ENCODE measurements at places on chromosomes 6 and 20.

DNA sequence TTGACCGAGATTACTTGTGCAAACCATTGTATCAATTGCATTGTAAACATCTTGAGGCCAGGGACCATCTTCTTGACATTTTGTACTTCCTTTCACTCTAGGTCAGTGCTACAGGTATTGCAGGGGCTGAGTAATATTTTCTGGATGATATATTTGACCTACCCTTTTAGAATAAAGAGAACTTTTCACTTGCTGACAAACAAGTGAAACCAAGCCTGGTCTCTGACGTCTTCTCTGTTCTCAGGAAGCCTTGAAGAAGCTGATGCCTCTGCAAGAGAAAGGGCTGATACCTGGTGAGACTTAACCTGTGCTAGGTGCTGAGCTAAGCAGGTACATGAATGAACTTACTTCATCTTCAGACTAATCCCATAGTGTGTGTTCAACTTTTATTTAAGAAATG is 60.5 kb upstream of the GGTLC1 start:
- DNase-seq, result no peak

GRCh38 chr6:160035693-160036330 is 66.9 kb downstream of the IGF2R start:
- no peak for DNase-seq

GRCh38 chr6:163721922-163722692 is 307.6 kb downstream of the QKI start:
- DNase-seq, result no peak

DNA sequence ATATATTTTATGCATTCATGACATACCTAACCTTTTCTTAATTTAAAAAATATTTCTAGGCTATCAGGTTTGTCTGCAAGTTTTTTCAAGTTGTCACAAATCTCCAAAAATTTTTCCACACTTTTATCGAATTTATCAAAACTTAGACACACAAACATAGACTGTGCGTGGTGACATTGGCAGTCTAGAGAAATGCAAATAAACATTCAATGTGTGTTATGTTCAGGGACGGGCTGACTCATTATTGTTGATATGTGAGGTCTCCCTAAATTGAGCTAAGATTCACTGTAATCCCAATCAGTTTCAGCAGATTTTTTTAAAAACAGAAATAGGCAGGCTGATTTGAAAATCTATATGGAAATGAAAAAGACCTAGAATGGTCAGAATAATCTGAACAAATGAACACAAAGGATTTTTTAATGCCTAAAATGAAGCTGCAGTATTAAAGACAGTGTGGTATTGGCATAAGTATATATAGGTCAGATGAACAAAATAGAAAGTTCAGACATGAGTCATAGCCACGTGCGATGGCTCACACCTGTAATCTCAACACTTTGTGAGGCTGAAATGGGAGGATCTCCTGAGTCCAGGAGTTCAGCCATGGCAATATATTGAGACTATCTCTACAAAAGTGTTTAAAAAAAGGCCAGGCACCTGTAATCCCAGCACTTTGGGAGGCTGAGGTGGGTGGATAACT is 19.2 kb downstream of the BLTP3A start:
- DNase-seq, result no peak

GRCh38 chr6:45382391-45382790 is 4.7 kb upstream of the SUPT3H start:
- DNase-seq, result no peak

- no peak for DNase-seq
These were observed 9.0 kb upstream of the MRPS10 start for GRCh38 chr6:42226645-42227143.

GRCh38 chr6:62283796-62284411 is 2.1 kb downstream of the KHDRBS2 start:
- peak; percentile 47 for DNase-seq

GRCh38 chr20:30610029-30610693 is 647.3 kb upstream of the DEFB115 start:
- no peak for DNase-seq

GRCh38 chr6:80203283-80203682 is 96.8 kb downstream of the BCKDHB start:
- DNase-seq, result no peak

- DNase-seq, result no peak
These were observed 396.2 kb downstream of the RFPL4B start for GRCh38 chr6:112743323-112743722.

- DNase-seq, result no peak
These were observed 153.6 kb upstream of the CST7 start for GRCh38 chr20:24795436-24795835.

DNA sequence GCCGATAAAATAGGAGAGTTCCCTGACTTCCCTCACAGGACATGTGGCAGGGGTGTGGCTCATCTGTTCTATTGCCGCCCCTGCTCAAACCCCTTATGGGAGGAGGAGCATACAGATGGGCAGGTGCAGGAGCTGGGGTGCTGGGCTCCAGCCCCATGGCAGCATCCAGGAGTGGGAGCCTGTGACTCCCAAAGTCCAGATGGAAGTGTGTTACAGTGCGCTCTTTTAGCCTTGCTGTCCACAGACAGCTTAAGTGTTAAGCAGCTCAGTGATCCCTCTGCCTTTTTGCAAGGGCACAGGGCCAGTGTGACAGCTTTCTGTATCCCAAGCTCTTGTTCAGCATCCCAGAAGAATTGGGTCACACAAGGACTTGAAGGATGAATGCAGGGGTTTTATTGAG is 212.3 kb upstream of the MYLIP start:
- DNase-seq, result no peak

- no peak for DNase-seq
These were observed 111.9 kb downstream of the CEBPB start for GRCh38 chr20:50302341-50303057.

- peak; percentile 51 for DNase-seq
These were observed 919.0 kb downstream of the KIF16B start for GRCh38 chr20:15654208-15654649.

DNA sequence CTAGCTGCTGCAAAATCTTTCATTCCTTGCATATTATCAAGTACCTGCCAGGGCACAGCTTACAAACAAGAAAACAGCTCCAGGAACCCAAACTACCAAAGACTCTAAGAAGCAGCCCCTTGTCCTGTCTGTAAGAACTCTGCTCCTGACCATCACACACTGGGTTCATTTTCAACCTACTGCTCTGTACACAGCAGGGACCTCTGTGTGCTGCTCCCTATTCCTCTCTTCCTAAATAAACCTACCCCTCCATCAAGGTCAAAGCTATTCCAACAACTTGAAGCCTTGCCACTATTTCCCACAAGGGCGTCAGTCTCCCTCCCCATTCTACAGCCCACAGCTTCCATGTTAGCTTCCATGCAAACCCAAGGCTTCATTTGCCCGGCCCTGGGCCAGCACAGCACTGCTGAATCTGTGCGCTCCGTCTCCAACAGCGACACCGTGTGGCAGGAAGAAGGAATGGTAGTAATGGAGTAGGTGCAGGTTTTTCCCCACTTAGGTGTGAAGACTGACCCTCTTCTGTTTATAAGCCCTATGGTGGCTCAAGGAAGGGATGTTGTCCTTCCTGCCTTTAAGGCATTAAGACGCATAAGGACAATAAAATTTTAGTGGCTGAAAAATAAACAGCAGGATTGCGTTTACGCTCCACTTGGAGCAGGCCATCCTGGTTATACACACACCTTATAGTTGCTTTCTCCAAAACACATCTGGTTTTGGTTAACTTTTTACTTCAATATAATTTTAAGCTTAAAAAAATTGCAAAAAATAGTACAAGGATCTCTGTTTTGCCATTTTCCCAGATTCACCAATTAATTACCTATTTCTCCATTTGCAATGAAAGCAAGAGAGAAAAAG is 115.2 kb upstream of the NXT1 start:
- peak; percentile 69 for DNase-seq

DNA sequence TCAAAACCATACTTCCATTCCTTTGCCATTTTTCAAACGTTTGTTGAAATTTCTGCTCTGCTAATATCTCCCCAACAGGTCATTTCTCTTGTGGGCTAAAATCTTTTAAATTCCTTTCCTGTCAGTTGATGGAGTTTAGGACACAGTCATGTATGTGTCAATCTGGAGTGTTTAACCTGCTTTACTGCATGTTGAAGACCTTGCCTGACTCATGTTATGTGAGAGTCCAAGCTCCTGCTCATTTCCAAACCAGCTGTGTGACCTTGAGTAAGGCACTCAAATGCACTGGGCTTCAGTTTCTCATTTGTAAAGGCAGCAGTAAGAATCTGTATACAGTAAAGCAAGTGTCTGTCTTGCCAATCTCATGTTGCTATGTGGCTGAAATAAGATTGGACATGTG is 171.9 kb upstream of the SPACA1 start:
- no peak for DNase-seq

- no peak for DNase-seq
These were observed 50.4 kb downstream of the CPXM1 start for GRCh38 chr20:2749951-2750490.

DNA sequence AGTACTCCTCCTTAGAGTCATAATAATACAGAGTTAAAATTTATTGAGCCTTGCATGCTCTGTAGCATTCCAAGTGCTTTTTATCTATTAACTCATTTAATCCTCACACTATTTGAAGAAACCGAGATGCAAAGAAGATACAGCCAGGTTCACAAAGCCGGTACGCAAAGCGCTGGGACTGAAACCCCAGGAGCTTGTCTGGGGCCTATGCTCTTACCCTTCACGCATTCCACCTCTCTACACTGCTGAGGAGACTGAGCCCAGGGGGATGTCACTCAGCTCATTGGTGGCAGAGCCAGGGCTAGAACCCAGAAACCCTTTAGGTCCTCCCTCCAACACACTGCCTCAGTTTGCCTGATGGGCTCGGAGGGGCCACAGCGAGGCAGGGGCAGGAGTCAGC is 19.7 kb upstream of the MRPS18A start:
- DNase-seq, result no peak

GRCh38 chr6:27890445-27891319 is 21.5 kb downstream of the OR2B2 start:
- DNase-seq, result peak; percentile 97

- DNase-seq, result no peak
These were observed 33.7 kb upstream of the SIRPA start for GRCh38 chr20:1861347-1861976.

- DNase-seq, result no peak
These were observed 208.2 kb downstream of the DLL1 start for GRCh38 chr6:170082531-170083187.

DNA sequence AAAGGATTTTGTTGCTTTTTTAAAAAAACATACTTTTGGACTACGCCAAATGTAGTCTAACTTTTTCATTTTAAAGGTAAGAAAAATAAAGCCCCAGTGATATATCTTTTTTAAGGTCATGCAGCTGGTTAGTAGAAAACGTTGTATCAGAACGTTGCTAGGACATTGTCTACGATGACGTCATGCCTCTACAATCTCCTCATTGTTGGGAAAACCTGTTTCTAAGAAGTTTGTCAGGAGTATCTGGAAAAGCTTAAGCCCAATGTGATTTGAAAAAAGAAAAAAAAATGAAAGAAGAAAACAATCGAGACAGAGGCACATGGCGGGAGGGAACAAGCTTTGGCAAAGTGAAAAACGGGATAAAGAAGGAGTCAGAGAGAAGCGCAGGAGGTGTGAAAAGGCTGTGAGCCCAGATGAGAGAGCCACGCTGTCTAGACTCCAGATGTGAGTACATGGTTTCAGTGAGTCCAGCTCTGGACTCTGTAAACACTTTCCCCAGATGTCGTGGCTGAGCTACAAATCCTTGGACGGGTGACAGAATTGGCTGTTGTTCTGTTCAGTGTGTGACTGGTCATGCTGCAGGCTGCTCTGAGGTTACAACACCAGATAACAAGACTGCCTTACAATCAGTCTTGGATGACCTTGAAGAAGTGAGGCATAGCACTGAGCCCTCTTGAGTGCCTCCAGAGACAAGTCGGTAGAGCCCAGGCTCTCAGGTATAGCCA is 656.7 kb upstream of the ID4 start:
- no peak for DNase-seq

GRCh38 chr20:62875419-62876361 is 14.1 kb upstream of the TCFL5 start:
- DNase-seq, result peak; percentile 50

DNA sequence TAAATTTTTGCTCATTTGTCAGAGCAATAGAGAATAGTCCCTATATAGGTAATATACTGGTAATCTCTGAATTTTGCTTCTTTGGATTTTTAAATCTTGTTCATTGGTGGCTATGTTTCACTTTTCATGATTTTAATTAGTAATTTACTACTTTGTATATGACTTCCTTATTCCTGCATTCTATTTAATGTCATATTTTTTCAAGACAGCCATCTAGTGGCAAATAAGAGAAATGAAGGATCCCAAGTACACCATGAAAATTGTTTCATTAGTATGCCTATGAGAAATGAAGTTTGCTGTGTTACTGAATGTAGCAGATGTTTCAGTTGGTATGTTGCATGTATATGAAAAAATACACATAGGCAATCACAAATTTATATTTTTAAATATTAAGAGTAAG is 82.4 kb downstream of the ZNF292 start:
- DNase-seq, result peak; percentile 66

- no peak for DNase-seq
These were observed 60.8 kb downstream of the NPEPL1 start for GRCh38 chr20:58753267-58753921.

GRCh38 chr20:40568200-40568599 is 120.8 kb downstream of the MAFB start:
- no peak for DNase-seq

- no peak for DNase-seq
These were observed 111.5 kb downstream of the MOXD1 start for GRCh38 chr6:132289756-132290155.

DNA sequence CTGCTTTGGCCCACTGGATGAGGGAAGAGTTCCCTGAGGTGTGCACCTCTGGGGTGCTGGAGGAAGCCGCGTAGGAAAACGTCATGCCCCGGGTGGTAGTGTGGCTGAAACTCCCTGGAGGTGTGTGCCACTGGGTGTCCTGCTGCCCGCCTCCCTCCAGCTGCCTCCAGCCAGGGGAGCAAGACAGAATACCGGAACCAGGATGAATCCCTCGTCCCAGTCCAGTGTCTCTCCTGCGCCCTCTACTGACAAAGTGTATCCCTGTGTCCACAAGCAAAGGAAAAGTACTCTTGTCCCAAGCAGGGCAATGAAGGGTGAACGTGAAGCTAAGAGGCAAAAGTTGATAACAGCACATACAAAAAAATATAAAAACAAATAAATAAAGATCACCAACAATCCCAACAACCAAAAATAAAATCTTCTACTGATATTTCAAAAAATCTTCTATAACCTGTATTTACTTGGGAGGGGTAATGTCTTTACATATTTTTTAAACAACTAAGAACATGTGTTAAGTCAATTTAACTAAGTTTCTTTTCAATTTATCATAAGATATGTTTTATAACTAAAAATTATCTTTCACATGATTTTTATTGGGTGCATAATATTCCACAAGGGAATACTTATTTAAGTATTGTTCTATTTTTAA is 437.6 kb downstream of the MAFB start:
- DNase-seq, result peak; percentile 36

GRCh38 chr6:108575905-108576494 is 15.3 kb downstream of the FOXO3 start:
- peak; percentile 90 for DNase-seq

DNA sequence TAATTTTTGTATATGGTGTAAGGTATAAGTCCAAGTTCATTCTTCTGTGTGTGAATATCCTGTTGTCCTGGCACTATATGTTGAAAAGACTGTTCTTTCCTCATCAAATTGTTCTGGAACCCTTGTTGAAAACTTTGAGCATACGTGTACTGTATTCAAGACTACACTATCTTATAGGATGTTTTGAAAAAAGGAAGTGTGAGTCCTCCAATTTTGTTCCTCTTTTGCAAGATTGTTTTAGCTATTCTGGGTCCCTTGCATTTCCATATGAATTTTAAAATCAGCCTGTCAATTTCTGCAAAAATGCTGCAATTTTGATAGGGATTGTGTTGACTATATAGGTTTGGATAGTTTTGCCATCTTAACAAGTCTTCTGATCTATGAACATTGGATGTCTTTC is 195.2 kb downstream of the BACH2 start:
- no peak for DNase-seq

GRCh38 chr6:158452191-158452590 is 107.7 kb upstream of the TMEM181 start:
- DNase-seq, result no peak
